ENCODE measurements at places on chromosomes 12 and 14. TPM values are rescaled to one million over a fixed set of nuclear protein-coding genes. Genes with fewer than 3 reads are reported as not detected.

- peaks cover 14% of the 10 kb centered on the region for H3K36me3 ChIP-seq
- no peaks in the 10 kb centered on the region for H3K4me1 ChIP-seq
- no peaks in the 10 kb centered on the region for H3K27me3 ChIP-seq
Measured at GRCh38 chr14:103509864-103510723, 12.5 kb downstream of the CKB start.

GRCh38 chr14:96586921-96587822 lies 85.0 kb downstream of the PAPOLA start:
- H3K36me3 ChIP-seq, result no peaks in the 10 kb centered on the region
- peaks cover 3% of the 10 kb centered on the region for H3K4me1 ChIP-seq
- H3K27me3 ChIP-seq, result no peaks in the 10 kb centered on the region

- no peaks in the 10 kb centered on the region for H3K4me1 ChIP-seq
- no peaks in the 10 kb centered on the region for H3K36me3 ChIP-seq
- H3K4me3 ChIP-seq, result no peak overlapping the region
- no peak for DNase-seq
- H3K27ac ChIP-seq, result no peak overlapping the region
- no peaks in the 10 kb centered on the region for H3K27me3 ChIP-seq
Measured at GRCh38 chr14:87002776-87003175, 990.2 kb downstream of the GALC start.

DNA sequence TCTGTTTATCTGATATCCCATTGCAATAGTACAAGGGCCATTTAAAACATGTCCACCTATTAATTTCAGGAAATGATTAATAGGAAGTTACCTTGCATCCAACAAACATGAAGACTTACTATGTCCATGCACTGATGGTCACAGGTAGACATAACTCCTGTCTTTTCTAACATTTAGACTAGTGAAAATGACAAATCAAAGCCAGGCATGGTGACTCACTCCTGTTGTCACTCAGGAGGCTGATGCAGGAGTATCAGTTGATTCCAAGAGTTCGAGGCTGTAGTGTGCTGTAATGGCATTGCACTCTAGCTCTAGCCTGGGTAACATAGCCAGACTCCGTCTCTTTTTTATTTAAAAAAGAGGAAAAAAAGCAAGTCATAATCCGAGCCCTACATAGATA lies 14.8 kb downstream of the HSP90B1 start:
- H3K36me3 ChIP-seq, result peaks cover 89% of the 10 kb centered on the region
- H3K4me1 ChIP-seq, result no peaks in the 10 kb centered on the region
- H3K27me3 ChIP-seq, result no peaks in the 10 kb centered on the region
- no peak for DNase-seq
- no peak overlapping the region for H3K27ac ChIP-seq

GRCh38 chr12:112408621-112409020 lies 784 bp downstream of the RPL6 start:
- peaks cover 16% of the 10 kb centered on the region for H3K4me1 ChIP-seq
- no peaks in the 10 kb centered on the region for H3K27me3 ChIP-seq
- DNase-seq, result peak; percentile 58
- H3K27ac ChIP-seq, result peak overlapping the region; percentile 58

DNA sequence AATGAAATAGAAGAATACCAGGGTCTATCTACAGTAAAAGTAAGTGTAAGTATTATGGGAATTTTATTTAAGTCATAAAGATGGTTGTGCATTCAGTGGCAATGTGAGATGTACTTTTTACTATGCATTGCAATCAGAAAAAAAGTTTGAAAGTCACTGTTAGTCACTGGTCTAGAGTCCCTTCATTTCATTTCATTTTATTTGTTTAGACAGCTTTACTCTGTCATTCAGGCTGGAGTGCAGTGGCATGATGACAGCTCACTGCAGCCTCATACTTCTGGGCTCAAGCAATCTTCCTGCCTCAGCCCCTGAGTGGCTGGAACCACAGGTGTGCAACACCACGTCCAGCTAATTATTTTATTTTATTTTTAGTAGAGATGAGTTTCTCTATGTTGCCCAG lies 42.6 kb downstream of the TGFB3 start:
- no peak overlapping the region for H3K4me3 ChIP-seq
- no peak overlapping the region for H3K27ac ChIP-seq
- no peak for DNase-seq

DNA sequence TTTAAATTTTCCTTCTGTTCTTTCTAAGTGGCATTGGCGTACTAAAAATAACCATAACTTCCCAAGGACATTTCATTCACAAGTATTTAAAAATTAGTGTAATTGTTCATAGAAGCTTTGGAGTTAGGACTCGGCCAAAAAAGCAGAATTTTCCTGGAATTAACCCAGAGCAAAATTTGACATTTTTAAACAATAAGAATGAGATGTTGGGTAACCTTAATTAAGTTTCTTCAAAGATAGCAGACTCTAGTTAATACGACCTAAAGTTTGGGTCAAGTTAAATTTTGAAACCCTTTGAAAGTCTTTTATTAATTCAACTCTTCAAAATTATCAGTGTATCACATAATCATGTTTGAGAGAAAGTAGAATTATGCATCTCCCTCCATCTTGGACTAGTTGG lies 118.3 kb downstream of the AKAP6 start:
- no peaks in the 10 kb centered on the region for H3K36me3 ChIP-seq
- H3K4me1 ChIP-seq, result no peaks in the 10 kb centered on the region
- no peak overlapping the region for H3K27ac ChIP-seq
- no peak overlapping the region for H3K4me3 ChIP-seq

- no peak for DNase-seq
- H3K36me3 ChIP-seq, result no peaks in the 10 kb centered on the region
- no peaks in the 10 kb centered on the region for H3K27me3 ChIP-seq
- H3K4me1 ChIP-seq, result peaks cover 36% of the 10 kb centered on the region
- H3K4me3 ChIP-seq, result no peak overlapping the region
Measured at GRCh38 chr12:14260011-14260993, 105.2 kb upstream of the ATF7IP start.

DNA sequence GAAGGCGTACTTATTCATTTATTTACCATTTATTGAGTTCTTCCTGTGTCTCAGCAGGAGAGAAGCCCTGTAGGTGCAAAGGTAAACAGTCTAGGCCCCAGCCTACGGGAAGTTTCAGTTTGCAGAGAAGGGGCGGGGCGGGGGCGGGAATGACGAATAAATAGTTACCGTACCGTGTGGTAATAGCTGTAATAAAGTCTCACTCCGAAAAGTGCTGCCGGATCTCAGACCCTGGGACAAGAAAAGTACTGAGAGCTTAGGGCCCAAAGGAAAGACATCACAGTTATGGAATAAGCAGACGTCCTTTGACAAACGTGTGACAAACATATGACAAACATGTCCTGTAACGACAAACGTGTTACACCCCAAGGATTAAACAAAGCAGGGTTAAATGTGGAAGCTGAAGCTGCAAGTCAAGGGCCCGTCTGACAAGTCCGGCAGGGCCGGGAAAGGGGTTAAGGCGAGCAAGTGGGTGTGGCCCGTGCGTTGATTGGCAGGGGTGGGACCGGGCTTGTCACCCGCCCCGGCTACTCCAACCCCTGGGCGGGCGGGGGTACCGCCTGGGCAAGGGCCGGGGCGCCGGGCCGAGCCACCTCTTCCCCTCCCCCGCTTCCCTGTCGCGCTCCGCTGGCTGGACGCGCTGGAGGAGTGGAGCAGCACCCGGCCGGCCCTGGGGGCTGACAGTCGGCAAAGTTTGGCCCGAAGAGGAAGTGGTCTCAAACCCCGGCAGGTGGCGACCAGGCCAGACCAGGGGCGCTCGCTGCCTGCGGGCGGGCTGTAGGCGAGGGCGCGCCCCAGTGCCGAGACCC lies at the start of gene LRP10:
LRP10 (plus strand) TSS at position 517 of the 809 bp plus-strand sequence. CDS start 564 bp downstream, outside the sequence.
- peak; percentile 85 for DNase-seq
- peaks cover 17% of the 10 kb centered on the region for H3K4me1 ChIP-seq
- H3K4me3 ChIP-seq, result peak within 1 kb of the TSS; percentile 85

DNA sequence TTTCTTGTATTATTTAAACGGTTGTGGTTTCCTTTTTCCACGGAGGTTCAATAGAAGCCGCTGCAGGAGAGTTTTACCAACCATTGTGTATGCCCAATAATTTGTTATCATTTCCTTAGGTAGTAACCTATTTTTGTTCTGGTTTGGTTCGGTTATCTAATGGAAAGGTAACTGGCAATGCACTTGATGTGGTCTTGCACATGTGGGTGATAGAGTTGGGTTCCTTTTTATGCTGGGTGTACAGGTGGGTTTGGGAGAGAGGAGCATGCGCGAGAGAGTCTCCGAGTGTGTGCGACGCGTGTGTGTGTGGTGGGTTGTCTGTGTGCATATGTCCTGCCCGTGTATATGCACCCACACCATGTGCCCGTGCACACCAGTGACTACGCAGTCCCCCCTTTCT lies 102.7 kb upstream of the FKBP4 start:
- no peak for DNase-seq
- peaks cover 25% of the 10 kb centered on the region for H3K4me1 ChIP-seq
- H3K27me3 ChIP-seq, result no peaks in the 10 kb centered on the region
- peak overlapping the region; percentile 53 for H3K27ac ChIP-seq

DNA sequence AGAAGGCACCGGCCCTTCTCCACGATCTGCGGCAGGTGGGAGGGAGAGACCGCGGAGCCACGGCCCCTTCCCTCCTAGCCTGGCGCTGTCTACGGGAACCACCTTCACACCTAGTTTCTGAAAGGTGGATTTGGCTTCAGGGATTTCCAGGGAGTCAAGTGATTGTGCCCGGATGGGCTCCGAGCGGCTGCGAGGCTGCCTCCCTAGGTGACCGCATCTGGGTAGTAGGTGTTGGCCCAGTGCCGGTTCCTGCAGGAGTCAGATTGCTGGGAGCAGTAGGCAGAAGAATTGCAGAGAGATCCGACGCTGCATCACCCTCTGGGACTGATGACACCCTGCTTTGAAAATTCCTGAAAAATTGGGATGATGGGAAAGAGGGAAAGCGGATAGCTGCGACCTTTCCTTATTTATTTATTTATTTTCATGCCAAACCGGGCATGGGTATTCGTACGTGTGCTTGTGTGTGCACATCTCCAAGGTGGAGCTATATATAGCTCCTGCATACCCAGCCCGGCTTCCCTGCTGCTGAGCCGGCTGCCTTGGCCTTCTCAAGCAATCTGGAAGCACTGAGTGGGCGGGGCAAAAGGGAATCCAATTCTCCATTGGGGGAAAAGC lies 1.1 kb downstream of the CNTN1 start:
- H3K36me3 ChIP-seq, result no peaks in the 10 kb centered on the region
- H3K27ac ChIP-seq, result no peak overlapping the region
- no peak overlapping the region for H3K4me3 ChIP-seq
- no peak for DNase-seq
- H3K4me1 ChIP-seq, result peaks cover 4% of the 10 kb centered on the region

DNA sequence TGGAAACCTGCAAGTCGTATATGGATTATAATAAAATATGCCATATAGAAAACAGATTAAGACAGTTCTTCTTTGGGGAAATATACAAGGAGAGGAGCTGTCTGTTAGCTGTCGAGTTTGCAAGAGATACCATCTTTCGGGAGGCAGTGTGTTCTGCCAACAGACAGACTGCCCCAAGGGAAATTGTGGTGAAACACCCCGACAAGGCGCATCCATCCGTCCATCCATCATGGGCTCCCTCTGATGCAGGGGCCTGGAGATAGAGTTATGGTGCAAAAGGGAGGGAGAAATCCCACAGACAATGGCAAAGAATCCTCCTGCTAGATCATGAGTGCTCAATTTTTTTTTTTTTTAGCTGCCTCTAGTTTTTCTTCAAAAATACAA lies 156.3 kb downstream of the DPF3 start:
- peaks cover 5% of the 10 kb centered on the region for H3K4me1 ChIP-seq
- H3K36me3 ChIP-seq, result no peaks in the 10 kb centered on the region
- H3K4me3 ChIP-seq, result no peak overlapping the region
- H3K27ac ChIP-seq, result no peak overlapping the region
- no peak for DNase-seq
- H3K27me3 ChIP-seq, result no peaks in the 10 kb centered on the region

DNA sequence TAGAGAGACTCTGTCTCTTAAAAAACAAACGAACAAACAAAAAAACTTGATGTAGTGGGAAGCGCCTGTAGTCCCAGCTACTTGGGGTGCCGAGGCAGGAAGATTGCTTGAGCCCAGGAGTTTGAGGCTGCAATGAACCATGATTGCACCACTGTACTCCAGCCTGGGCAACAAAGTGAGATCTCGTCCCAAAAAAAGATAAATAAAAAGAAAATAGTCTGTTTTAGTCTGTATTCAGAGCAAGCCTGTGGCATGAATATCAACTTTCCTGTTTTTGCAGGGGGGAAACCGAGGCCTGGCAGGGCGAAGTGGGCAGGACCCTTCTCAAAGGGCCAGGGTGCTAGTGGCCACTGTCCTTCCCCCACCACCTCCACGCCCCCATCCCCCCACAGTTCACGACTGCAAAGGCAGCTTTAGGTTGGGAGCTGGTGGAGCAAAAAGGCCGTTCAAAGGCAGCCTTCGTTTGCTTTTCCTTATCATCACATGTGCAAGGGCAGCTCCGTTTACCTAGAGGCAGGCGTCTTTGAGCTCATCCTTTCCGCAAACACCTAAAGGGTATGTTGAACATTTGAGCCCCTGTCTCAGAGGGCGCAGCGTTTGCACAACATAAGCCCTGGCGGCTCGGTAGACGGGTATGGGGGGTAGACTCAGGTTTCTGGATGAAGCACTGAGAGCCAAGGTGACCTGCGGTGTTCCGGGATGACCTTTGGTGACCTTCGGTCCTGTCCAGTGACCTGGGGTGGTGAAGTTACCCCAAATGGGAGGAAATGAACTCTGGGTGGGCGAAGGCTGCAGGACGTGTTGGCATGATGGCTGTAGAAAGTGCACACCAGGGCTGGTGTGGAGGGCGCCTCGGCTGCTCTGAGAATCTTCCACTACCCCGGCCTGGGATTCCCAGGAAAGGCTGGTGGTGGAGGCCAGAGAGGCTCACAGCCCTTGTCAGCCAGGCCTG lies 8.7 kb upstream of the MEG3 start:
- no peaks in the 10 kb centered on the region for H3K27me3 ChIP-seq
- no peaks in the 10 kb centered on the region for H3K36me3 ChIP-seq
- no peak for DNase-seq
- H3K4me1 ChIP-seq, result no peaks in the 10 kb centered on the region
- H3K27ac ChIP-seq, result no peak overlapping the region

The C12orf50 gene
- 0.18 TPM for total RNA-seq

The ACOT4 gene
- total RNA-seq, result 2.6 TPM

The PTGER2 gene
- total RNA-seq, result 67.9 TPM

The PRIMA1 gene
- not detected for total RNA-seq

The ADGRD1 gene
- total RNA-seq, result 1.4 TPM

The TSPAN11 gene
- total RNA-seq, result not detected

The TAS2R8 gene
- total RNA-seq, result not detected

The MIPOL1 gene
- not detected for total RNA-seq

The DGLUCY gene
- total RNA-seq, result 108 TPM
